Urinary bladder (tissue), 4 donors: ENCODE measurements at places on chromosomes 12 and 14. TPM values are rescaled to one million over a fixed set of nuclear protein-coding genes. Genes with fewer than 3 reads are reported as not detected.
A peak's percentile ranks its signal among the peaks of the same experiment; 100 is the strongest.

SYCP3 gene
- 0.21 TPM for total RNA-seq

KCNA1 gene
- 5.9 TPM for total RNA-seq

BRF1 gene
- 30.9 TPM for total RNA-seq

GRCh38 chr12:94872671-94872970 is 130.9 kb downstream of the NDUFA12 start:
- DNase-seq = no peak

GRCh38 chr14:92649066-92649465 is 99.4 kb downstream of the LGMN start:
- DNase-seq = no peak

DNA sequence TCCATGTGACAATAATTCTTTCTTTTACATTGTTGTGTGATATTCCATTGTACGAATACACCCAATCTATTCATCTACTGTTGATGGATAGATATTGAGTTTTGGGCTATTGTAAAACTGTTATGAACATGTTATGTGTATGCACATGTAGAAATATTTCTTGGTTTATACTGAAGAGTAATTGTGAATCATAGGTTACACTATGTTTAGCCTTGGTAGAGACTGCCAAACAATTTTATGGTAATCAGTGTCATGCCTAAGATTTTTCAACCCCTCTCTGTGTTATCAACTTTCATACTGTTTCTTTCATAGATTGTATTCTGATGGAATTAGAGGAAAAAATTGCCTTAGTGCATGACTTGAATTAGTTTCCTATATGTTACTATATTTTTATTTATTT is 39.5 kb downstream of the FRMD6 start:
- no peak for DNase-seq

DNA sequence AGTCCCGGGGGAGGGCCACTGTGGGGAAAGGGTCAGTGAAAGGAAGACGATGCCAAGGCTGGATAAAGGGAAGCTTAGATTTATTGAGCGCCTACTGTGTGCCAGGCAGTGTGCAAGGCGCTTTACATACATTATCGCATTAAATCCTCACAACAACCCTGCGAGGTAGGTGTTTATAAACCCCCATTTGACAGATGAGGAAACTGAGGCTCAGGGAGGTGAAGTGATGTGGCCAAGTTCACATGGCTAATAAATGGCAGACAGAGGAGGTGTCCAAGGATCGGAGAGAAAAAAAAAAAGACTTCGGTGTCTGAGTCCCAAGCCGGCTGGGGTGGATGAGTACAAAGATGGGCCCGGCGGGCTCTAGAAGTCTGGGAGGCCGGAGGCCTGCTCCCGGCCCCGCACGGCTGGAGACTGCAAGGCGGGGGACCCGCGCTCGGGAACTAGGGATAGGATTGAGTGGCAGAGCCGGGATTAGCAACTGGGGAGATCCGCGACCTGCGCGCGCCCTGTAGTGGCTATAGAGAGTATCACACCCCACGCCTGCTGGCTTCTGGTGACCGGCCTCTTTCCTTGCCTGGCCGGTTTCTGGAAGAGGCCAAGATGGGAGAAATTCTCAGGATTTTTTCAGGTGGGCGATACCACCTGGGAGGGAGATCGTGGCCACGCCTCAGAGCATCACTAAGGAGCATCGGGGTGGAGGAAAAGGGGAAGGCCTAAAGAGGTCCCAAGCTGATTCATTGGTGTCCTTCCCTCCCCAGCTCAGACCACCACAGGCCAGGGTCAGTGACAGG is 3.9 kb downstream of the DDN start:
- no peak for DNase-seq

GRCh38 chr14:23556700-23557440 is 799 bp downstream of the THTPA start:
- DNase-seq = no peak

DNA sequence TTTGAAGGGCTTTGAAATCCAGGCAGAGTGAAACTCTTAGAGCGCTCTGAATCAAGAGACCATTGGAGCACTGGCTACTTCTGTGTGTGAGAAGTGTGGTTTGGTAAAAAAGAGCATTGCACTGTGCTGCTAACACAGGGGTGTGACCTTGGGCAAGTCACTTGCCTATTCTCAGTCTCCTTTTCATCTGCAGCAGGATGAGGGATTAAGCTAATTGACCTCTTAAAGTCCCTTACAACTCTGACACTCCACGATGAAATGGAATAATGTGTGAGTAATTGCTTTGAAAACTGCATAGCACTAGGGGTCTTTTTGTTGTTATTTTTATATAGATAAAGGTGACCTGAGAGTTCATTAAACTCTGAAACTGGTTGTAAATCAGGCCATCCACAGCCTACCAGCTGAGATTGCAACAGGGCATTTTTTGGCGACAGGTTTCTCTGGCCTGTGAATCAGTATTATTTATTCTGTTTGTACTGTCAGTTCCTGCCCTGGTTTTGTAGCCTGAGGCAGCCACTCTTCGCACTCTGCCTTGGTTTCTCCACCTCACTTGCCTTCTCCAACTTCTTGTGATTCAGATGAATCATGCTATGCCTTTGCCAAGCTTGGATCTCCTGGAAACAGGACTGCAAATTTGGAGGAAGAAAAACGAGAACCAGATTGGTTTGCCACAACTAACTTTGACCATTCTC is 159.9 kb upstream of the PARP11 start:
- DNase-seq = no peak

DNA sequence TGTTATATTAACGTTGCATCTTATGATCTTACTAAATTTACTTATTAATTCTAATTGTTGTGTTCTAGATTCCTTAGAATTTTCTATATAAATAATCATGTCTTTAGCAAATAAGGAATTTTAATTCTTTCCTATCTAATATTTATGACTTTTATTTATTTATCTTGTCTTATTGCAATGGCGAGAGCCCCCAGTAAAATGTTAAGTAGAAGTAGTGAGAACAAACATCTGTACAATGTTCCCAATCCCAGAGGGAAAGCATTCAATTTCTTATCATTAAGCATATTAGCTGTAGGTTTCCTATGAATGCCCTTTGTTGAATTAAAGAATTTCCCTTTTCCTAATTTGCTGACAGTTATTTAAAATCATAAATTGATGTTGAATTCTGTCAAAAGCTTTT is 203.7 kb upstream of the OTX2 start:
- no peak for DNase-seq

DNA sequence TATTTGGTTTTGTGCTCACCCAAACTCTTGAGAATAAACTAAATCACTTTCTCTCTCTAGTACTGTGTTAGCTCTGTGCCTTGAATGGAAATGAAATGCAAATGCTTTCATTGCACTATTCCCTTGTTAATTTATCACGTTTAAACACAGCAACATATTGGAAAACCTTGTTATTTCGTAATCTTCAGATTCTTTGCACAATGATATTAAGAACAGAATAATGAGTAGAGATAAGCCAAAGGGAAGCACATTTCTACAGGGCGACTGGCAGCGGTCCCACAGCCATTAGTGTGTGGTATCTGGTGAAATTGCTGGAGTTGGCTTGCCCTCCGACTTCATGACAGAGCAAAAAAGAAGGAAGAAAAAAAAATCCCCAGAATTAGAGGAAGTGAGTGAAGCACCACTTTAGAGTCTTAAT is 166.1 kb upstream of the E2F7 start:
- DNase-seq = peak; percentile 11

DNA sequence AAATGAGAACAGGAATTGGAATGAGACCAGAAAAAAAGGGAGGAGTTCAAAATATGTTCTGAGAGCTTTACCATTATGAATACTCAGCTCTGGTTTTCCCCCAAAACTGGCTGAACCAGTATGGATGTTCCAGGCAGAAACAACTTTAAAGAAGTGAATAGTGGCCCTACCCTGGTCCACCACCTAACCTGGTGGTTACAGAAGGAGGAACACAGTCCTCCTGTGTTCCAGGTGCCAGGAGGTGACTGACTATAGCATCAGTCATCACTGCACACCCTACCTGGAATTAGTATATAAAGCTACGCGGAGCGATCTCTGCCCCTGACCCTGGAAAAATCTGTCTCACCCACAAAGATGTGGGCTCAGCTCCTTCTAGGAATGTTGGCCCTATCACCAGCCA is at the start of gene A2ML1:
Gene A2ML1 (plus strand): TSS at position 324 of the 400 bp plus-strand sequence. CDS start 31 bp downstream, at position 355.
- no peak for DNase-seq

- DNase-seq = no peak
These were observed 965.5 kb downstream of the TMEM121 start for GRCh38 chr14:106491851-106492250.

- DNase-seq = no peak
These were observed 15.2 kb downstream of the ACIN1 start for GRCh38 chr14:23079716-23080115.
